Adrenal gland (tissue), 19 donors: ENCODE measurements at places on chromosomes 5 and 9. TPM values are rescaled to one million over a fixed set of nuclear protein-coding genes. Genes with fewer than 3 reads are reported as not detected.
A peak's percentile ranks its signal among the peaks of the same experiment; 100 is the strongest.

- no peak for DNase-seq
These were observed 322.7 kb downstream of the ARHGEF28 start for GRCh38 chr5:73948720-73949119.

GRCh38 chr5:82334856-82335255 is 56.7 kb upstream of the RPS23 start:
- no peak for DNase-seq

DNA sequence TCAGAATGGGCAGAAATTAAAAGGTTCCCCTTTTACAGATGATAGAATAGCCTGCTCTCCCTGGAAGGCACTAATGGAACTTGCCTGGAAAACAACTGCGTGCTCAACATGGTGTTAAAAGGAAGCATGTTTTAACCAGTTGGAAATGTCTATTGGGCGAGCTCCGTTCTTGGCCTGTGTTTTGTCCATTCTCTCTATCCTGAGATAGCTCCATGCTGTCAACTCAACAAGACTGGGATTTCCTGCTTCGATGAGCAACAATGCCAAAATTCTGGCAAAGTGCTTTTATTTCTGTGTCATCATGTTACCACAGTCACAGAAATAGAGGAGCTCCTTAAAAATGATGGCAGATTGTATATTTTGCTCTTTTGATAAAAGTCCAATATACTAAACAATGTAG is 198.3 kb downstream of the PLK2 start:
- DNase-seq, result no peak

Gene SELENOP
- total RNA-seq, result 253 TPM

DNA sequence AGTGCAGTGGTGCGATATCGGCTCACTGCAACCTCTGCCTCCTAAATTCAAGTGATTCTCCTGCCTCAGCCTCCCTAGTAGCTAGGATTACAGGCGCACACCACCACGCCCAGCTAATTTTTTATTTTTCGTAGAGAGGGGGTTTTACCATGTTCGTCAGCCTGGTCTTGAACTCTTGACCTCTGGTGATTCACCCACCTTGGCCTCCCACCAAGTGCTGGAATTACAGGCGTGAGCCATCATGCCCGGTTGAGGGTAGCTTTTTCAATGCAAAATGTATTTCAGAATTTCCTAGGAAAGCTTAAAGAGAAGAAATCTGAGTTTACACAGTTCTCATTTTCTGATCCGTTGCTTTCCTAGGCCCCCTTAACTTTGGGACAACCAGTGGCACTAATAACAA is 15.7 kb downstream of the BDP1 start:
- DNase-seq, result peak; percentile 84

DNA sequence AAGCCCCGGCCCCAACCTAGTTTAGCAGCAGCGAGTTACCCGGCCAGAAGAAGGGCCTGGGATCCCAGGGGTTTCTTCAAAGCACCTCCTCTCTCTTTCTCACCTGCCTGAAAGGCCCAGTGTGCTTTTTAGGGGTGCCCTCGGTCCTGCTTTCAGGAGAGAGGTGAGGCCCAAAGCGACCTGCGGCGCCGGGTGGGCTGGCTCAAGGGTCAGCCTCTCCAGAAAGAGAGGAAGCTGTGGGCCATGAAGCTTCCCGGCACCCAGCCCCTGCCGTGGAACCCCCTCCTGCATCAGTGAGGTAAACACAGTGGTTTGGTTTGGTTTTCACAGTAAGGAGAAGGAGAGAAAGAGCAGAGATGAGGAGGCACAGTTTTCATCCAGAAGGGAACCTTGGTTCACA is 4.3 kb downstream of the FOXB2 start:
- DNase-seq, result no peak

Gene GLRA1
- total RNA-seq, result not detected

- DNase-seq, result no peak
These were observed 44.6 kb upstream of the SEMA4D start for GRCh38 chr9:89542401-89543021.

- no peak for DNase-seq
These were observed 160.0 kb downstream of the RMI1 start for GRCh38 chr9:84140535-84141101.

- DNase-seq, result no peak
These were observed 78.6 kb downstream of the MAST4 start for GRCh38 chr5:66674802-66675201.

Gene OMD
- 4.2 TPM for total RNA-seq

Gene FAM169A
- 7.3 TPM for total RNA-seq

Gene PLCXD3
- total RNA-seq, result 0.72 TPM

- DNase-seq, result no peak
These were observed 23.6 kb downstream of the ATG10 start for GRCh38 chr5:81995407-81995806.

- no peak for DNase-seq
These were observed 92.7 kb downstream of the HRH2 start for GRCh38 chr5:175750511-175750931.

Gene KCNN2
- total RNA-seq, result 52.4 TPM

DNA sequence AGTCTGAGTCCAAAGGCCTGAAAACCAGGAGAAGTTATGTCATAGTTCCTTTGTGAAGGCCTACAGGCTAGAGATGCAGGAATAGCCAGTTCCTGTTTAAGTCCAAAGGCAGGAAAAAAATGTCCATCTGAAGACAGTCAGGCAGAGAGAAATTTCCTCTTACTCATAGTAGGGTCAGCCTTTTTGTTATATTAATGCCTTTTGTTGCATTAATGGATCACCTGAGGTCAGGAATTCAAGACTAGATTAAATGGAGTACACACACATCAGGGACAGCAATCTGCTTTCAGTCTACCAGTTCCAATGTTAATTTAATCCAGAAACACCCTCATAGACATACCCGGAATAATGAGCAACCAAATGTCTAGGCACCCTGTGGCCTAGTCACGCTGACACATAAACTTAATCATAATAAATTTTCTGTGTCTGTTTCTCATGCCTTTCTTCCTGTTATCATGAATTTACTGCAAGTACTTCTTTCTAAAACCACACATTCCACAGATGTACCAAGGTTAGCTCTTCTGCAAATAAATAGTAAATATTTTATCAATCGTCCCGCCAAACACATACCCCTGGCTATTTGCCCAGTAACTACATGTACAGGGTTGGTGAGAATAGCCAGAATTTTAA is 703.9 kb downstream of the EFNA5 start:
- DNase-seq, result no peak
